Cerebellum (tissue), 4 donors: ENCODE measurements at places on chromosomes 6 and 20. TPM values are rescaled to one million over a fixed set of nuclear protein-coding genes. Genes with fewer than 3 reads are reported as not detected.

The BPIFA1 gene
- not detected for total RNA-seq

GRCh38 chr6:14274546-14275492, 157.2 kb downstream of the CD83 start:
- peak; percentile 44 for DNase-seq

DNA sequence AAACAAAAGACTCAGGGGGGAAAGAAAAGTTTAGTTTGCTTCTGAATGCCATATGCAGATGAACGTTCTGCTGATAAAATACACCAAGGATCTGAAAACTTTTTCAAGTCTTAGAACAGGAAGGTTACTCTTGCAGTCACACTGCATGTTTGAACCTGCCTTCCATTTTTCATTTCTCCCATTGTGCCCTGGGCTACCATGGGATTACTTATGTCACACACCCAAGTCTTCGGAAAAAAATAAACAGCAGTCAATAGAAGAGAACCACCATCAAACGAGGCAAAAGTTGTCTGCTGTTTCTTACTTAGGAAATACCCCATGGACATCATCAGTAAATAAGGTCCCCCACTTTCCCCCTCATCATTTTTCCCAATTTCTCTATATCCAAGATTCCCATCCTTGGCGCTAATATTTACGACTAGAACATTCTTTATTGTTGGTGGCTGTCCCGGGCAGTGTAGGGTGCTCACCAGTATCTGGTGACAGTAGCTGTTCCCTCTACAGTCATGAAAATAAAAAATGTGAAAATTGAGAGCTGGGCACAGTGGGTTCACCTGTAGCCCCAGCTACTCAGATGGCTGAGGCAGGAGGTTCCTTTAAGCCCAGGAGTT, 202.5 kb downstream of the BCAS1 start:
- DNase-seq: no peak

- no peak for DNase-seq
Observed at GRCh38 chr6:3910106-3910663, 61.0 kb downstream of the FAM50B start.
